Psoas muscle (tissue), 8 donors: ENCODE measurements at places on chromosomes 13 and 19.

DNA sequence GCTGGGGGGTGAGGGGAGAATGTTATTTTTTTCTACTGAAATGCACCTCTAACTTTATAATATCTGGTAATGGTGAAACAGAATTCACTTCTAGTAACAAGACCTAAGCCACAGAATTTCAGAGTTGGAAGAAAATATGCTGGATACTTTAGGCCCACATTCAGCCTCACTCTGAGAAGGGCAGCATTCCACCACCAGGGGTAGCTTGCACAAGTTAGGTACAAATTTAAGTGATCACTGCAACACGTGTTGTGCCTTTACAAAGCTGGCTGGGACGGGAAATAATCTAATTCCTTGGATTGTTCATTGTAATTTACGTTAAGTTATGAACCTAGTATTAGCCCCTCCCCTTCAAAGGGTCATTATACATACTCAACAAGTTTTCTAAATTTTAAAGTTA is 192.3 kb downstream of the RGCC start:
- no peak for DNase-seq

DNA sequence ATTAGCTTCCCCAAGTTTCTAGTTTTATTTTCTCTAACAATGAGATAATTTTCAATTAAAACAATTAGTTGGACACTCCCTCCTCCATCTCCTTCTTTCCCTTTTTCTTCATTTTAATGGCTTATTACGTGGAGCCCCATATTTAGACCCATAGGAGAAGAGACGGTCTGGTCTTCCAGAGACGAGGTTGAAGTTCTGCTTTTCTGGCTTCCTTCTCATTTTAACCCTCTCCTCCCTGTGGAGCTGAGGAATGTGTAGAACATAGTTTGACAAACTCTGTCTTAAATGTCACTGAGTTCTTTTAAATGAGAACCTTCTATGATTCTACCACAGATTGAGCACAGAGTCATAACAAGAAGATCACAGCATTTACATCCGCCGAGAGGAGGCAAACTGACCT is 86.8 kb downstream of the EDNRB start:
- DNase-seq: no peak

- DNase-seq: peak; percentile 73
These were observed 6.0 kb downstream of the A1BG start for GRCh38 chr19:58346961-58347929.

DNA sequence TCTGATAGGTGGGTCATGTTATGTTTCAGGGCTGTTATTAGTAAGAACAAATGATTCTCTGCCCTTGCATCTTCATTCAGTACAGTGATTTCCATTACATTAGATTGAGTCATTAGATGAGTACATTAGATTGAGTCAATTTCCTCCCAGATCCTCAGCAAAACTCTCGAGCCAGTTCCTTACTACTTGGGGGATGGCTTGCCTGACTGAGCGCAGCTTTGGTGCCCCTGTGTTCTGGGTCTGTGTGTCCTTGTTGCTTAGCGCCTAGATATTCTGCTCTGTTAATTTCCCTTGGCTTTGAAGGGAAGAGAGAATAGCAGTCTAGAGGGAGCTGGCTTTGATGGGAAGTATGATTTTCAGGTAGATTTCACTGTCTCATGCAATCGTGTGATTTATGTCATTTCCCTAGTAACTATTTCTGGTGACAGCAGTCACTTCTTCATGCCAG is 19.1 kb upstream of the SCEL start:
- no peak for DNase-seq

- DNase-seq: no peak
These were observed 1443.1 kb downstream of the PCDH9 start for GRCh38 chr13:65787082-65787481.

- DNase-seq: no peak
These were observed 6.7 kb upstream of the LRCH1 start for GRCh38 chr13:46546084-46546768.

- no peak for DNase-seq
These were observed 94.5 kb downstream of the RAP2A start for GRCh38 chr13:97528518-97528917.

- DNase-seq: no peak
These were observed 36.4 kb upstream of the IGSF23 start for GRCh38 chr19:44576843-44577565.

GRCh38 chr13:90706631-90707030 is 640.9 kb upstream of the MIR17HG start:
- no peak for DNase-seq

DNA sequence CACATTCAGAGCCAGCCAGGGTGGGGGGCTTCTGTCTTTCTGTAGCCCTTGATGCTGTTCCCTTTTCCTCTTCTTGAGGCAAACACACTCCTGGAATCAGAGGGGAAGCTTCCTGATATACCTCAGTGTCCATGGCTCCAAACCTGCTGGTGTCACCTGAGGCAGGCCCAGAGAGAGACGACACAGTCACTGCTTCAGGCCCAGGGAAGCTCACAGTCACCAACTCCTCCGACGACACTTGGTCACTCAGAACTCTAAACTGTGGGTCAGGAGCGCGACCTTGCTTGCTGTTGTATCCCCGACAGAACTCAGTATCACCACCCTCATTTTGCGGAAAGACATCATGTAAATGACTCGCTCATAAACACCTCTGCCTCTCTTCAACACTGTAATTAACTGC is 1.1 kb downstream of the ATP13A1 start:
- DNase-seq: no peak

- no peak for DNase-seq
These were observed 943.2 kb downstream of the PCDH17 start for GRCh38 chr13:58574791-58575190.

DNA sequence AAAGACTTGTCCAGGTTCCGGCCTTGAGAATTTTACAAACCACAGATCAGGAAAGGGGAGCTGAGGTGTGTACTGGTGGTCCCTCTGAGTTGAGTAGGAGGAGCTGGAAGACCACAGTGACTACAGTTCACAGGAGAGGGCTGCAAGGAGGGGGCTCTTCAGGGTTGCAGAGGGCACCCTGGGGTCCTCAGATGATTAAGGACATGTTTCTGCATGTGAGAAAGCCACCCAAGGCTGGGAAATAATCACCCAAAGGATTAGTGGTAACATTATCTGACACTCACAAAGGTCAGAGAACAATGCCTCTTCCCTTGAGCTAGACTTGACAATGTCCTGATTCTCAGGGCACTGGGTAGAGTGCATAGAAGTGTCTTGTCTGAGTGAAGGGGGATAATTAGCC is 540.4 kb downstream of the IRS2 start:
- no peak for DNase-seq

- DNase-seq: peak; percentile 56
These were observed 5.6 kb downstream of the PNKP start for GRCh38 chr19:49861541-49862378.
